NCI-H526 (cell line): ENCODE measurements at places on chromosomes 12 and 14.

DNA sequence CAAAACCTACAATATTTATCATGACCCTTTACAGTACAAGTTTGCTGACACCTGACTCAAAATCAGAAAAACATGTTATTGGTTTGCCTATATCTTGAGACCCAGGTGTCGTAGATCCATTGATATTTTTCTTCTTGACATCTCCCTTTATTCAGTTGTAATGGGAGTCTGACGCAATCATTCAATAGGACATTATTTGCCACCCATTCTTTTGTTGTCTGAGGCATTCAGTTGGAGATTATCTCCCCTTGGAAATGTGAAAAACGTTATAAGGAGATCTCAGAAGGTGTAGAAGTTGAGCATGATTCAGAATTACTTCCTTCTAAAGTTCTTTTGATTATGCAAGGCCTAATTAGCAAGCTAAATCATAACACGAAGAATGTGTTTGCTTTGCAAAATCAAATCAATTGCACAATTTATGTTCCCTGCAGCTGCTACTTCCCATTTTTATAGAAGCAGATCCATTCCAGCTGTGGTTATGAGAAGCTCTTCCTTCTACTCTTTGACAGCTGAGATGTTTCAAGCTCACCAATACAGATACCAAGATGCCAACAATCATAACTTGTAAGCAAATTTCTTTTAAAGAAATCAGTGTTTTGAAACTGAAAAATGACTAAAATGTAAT lies 228.2 kb upstream of the SYT1 start:
- no peak for DNase-seq

DNA sequence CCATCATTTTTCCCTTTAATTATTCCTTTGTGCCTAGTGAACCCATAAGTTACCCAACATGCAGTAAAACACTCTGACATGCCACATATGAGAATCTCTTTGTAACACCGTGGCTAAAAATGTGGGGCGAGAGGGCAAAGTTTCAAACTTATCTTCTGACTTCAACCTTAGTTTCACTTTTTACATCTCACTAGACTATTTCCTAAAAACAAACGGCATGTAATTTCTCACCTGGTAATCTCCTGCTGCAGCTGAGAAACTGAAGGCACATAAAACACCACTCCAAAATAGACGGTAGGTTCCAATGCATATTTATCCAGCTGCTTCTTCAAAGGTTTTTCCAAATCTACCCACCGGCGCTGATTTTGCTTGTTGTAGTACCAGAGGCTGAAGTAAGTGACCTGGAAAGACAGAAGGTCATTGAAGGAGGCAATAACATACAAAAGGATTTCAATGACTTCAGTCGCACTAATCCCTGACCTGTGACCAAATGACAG lies 37.9 kb downstream of the PTPN21 start:
- DNase-seq, result no peak

DNA sequence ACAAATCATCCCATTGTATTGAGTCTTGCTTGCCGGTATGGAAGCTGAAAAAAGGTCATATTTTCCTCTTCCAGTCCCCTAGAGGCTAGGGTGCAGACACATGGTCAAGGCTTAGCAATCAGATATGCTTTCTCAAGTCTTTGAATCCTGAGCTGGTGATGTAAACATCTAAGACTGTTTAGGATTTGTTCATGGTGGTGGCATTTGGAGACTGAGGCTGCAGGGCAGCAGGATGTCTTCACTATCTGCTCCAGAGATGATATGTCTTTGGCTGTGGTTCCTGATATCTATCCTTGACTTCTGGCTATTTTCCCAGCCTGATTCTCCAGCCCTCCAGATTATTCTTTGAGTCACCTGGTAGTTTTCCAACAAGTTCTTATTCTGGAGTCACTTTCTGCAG lies 50.5 kb upstream of the DACT1 start:
- no peak for DNase-seq

GRCh38 chr12:124132530-124132929 lies 159.5 kb downstream of the ZNF664 start:
- DNase-seq, result no peak

- DNase-seq, result no peak
Measured at GRCh38 chr14:74974364-74975058, 19.1 kb upstream of the PGF start.

GRCh38 chr12:68750506-68750905 lies 4.5 kb downstream of the SLC35E3 start:
- DNase-seq, result peak; percentile 6

DNA sequence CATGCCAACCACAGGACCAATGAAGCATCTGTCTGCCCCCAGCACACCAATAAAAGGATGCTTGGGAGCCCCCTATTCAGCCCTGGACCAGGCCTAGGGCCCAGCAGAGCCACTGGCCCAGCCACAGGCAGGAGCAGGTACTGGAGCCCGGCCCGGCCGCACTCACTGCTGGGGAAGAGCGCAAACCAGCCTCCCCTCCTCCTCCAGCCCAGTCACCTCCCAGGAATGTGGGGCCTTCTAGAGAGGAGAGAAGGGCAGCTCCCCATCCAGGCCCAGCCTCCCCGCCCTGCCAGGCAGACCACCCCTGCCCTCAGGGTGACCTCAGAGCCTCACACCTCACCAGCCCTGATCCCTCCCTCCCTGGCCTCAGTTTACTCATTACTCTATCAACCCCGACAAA lies 56.2 kb downstream of the CCNK start:
- no peak for DNase-seq

DNA sequence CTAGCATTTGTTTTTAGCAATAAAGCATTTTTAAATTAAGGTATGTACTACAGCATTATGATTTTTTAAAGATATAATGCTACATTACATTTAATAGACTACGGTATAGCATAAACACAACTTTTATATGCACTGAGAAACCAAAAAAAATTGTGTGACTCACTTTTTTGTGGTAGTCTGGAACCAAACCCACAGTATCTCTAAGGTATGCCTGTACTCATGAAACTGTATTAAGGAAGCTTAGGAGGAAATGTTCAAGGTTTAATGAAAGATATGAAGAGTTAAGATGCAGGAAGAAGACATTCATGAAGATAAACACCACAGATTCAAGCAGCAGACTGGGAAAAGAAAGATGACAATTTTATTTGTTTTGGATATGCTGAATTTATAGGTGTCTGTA lies 51.7 kb downstream of the PPP1R12A start:
- no peak for DNase-seq

DNA sequence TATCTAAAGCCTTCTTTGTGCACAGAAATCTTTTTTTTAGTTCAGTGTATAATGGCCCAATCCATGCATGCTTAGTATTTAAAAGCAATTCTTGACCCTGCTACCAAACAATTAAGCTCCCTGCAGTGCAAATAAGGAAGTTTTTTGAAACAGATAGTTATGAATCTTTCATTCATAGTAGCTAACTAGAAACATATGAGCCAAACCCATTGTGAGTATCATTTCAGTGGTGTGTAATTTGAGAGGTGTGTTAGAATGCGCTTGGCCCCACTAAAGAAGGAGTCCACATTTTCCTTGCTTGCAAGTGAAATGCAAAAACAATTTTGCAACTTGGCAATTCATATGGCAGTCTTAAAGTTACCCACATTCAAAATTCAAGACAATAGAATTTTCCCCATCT lies 14.4 kb downstream of the EPS8 start:
- no peak for DNase-seq

DNA sequence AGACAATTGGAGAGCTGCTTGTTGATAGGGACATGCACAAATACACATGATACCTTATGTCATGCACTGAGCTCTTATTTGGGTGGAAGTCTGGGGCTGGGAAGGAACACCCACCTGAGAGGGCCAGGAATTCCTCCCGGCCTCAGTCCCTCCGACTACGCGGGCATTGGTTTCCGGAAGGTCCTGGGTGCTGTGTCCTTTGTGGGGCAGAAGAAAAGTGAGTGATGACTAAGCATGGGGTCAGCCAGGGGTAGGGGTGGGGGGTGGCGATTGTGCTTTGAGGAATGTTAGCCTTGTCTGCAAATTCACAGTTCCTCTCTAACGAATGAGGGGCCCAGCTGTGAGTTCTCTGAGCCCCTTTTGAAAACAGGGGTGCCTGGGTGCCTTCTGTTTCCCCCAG lies 798 bp downstream of the CELA1 start:
- DNase-seq, result no peak

DNA sequence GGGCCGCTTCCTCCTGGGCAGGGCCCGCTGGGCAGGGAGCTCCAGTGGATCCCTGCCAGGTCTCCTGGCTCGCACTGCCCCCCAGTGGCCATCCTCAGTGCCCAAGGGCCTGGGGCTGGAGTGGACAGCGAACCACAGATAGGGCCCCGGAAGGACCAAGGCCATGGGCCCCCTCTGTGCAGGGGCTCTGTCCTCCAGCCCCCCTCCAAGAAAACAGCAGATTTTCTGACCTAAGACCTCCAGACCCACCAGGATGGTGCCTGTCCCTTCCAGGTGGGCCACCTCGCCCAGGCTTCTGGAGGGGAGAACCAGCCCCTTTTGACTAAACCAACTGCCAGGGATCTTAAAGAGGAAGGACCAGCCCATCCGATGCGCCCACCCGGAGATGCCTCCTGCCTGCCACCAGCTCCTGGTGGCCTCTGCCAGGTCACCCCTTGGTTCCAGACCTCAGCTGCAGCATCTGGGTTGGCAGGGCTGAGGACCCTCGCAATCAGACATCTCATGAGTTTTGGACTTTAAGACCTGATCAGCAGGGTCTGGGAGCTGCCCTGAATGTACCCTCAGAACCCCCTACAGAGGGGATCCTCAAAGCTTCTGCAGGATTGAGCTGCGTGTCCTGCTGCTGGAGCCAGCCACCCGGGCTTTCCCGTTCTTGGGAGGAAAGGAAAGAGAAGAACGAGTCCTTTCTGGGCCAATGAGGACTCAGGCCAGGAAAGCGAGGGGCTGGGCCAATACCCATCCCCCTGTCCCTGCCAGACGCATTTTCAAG lies 325.8 kb upstream of the DIO3 start:
- no peak for DNase-seq

DNA sequence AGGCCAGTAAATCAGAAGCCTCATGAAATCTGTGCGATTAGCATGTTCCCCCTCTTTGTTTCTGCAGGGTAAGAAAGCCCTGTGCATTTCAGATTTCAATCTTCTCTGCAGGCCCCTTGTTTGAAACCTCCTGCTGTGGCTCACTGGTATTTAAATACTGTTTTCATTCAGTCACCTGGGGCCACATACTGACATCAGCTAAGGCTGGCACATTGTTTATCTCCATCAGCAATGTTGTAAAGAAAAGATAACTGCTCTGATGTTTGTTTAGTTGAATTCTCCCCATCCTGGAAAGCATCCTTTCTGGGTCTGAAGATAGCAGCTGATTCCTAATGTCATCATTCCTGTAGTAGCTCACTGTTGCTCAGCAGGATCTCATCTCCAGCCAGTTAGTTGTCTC lies 554.9 kb downstream of the NRXN3 start:
- DNase-seq, result no peak

GRCh38 chr12:62834971-62835547 lies 99.9 kb downstream of the PPM1H start:
- DNase-seq, result no peak

- DNase-seq, result no peak
Measured at GRCh38 chr12:124995200-124995961, 1.9 kb downstream of the BRI3BP start.

- peak; percentile 72 for DNase-seq
Measured at GRCh38 chr14:20690848-20691640, 2.5 kb downstream of the ANG start.

GRCh38 chr14:104131968-104132732 lies 6.2 kb upstream of the KIF26A start:
- DNase-seq, result no peak
